Activated CD4-positive, alpha-beta T cell treated with anti-CD3 and anti-CD28 coated beads for 36 hours (primary cell): ENCODE measurements at places on chromosomes 6 and 20. TPM values are rescaled to one million over a fixed set of nuclear protein-coding genes. Genes with fewer than 3 reads are reported as not detected.

Gene EPHA7
- total RNA-seq: not detected

Gene TRDN
- not detected for total RNA-seq

Gene MAP7
- total RNA-seq: 3.1 TPM

Gene AHI1
- 36.0 TPM for total RNA-seq

Gene HLA-DRB5
- total RNA-seq: 4.1 TPM

Gene ATP6V1G2
- 1.9 TPM for total RNA-seq

Gene ENPP4
- 6.6 TPM for total RNA-seq

Gene OSER1
- total RNA-seq: 19.9 TPM

Gene MLN
- not detected for total RNA-seq

Gene SLA2
- total RNA-seq: 48.7 TPM

Gene GPRC6A
- total RNA-seq: not detected

Gene PRICKLE4
- total RNA-seq: not detected

Gene CNBD2
- total RNA-seq: 3.5 TPM

Gene ESR1
- total RNA-seq: 0.48 TPM

Gene EEF1A2
- total RNA-seq: 0.69 TPM

- DNase-seq: peak; percentile 20
These were observed 187.1 kb downstream of the ID4 start for GRCh38 chr6:20024316-20024673.

DNA sequence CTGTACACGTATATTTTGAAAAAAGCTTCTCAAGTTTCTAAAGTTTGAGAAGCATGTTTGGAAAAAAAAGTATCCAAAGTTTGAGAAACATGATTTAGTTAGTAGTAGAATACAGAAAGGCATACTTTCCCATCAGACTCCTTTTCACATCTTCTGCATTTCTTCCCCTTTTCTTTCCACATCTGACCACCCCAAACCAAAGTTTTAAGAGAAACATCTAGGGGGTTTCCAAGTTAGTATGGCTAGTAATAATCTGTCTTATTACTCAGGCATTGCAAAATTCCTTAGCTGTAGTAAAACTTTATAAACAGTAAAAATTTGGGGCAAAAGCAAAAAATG lies 63.0 kb upstream of the IL20RA start:
- DNase-seq: no peak

DNA sequence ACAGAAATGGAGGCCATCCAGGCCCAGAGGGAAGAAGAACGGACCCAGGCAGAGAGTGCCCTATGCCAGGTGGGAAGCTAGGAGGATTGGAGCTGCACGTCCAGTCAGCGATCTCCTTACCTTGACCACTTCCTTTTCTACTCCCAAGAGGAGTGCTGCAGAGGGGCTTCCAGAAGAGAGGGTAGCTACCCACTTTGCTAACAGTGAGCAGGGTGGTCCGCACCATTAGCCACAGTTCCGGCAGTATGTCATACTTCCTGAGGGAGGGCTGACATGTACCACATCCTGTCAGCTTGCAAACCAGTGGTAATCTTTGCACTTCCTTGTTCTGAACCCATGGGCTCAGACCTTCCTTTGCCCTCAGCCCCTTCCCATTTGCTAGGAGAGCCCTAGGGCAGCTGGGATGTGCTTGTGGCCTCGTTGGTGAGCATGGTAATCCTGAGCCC lies 35.4 kb downstream of the CEP250 start:
- peak; percentile 72 for DNase-seq

- no peak for DNase-seq
These were observed 13.9 kb downstream of the GNL1 start for GRCh38 chr6:30542404-30542725.

DNA sequence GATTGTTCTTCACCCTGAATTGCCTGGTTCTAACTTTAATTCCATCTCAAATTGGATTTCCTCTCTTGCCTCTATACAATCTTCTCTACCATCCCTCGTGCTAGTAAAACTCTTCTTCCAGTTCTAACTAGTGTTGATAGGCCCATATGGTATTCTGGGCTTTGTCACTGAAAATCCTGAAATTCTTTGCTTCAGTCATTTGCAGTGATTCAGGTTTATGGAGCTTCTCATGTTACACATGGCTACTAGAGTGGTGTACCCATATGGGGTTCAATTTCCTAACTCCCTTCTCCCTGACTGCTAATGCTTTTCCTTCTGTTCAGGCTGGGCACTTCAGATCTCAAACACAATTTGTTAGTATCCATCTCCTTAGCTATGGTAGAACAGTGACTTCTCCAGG lies 956.6 kb downstream of the KIF16B start:
- DNase-seq: no peak

DNA sequence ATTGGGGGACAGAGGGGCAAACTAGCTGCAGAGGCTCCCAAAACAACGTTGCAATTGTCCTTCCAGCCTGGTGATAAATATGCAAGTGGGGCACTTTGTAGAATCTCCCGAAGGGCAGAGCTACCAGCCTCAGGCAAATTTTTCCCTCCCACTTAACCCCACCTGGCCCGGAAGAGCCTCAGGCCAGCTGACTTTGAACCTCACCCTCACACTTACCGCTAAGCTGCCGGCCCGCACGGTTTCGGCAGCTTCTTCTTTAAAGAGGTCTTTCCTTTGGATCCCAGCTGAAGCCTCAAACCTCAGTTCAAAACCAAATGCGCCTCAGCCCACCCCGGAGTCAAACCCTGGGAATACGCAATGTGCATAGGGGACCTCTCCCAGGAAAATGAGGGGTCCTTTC lies 2.5 kb downstream of the OVOL2 start:
- no peak for DNase-seq

GRCh38 chr20:23612396-23612795 lies 6.7 kb upstream of the CST9 start:
- DNase-seq: no peak

DNA sequence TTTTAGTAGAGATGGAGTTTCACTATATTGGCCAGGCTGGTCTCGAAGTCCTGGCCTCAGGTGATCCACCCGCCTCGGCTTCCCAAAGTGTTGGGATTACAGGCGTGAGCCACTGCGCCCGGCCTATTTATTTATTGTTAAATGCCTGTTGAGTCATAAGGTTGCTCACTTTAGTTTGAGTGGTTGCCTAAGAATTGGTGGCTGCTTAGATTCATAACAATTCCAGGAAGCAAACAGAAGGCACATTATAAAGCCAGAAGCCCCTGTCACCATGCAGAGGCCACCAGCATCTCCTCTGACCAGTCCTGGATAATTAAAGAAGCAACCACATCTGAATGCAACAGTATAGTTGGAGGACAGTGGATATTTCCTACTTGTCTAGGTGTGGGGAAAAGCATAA lies 24.0 kb upstream of the ARMH2 start:
- DNase-seq: no peak

GRCh38 chr20:54115172-54115854 lies 44.9 kb upstream of the BCAS1 start:
- no peak for DNase-seq

- DNase-seq: no peak
These were observed 161.7 kb upstream of the LAMP5 start for GRCh38 chr20:9352739-9353138.
